Activated CD4-positive, alpha-beta T cell treated with anti-CD3 and anti-CD28 coated beads, Interleukin-2, amount 50 U/mL, for 24 hours (primary cell): ENCODE measurements at places on chromosomes 4 and X.

GRCh38 chrX:99078301-99078700 lies 1331.8 kb downstream of the PCDH19 start:
- DNase-seq = no peak

- no peak for DNase-seq
Measured at GRCh38 chr4:42371305-42372252, 25.7 kb upstream of the SHISA3 start.

GRCh38 chr4:18813055-18813454 lies 791.5 kb upstream of the LCORL start:
- DNase-seq = no peak

DNA sequence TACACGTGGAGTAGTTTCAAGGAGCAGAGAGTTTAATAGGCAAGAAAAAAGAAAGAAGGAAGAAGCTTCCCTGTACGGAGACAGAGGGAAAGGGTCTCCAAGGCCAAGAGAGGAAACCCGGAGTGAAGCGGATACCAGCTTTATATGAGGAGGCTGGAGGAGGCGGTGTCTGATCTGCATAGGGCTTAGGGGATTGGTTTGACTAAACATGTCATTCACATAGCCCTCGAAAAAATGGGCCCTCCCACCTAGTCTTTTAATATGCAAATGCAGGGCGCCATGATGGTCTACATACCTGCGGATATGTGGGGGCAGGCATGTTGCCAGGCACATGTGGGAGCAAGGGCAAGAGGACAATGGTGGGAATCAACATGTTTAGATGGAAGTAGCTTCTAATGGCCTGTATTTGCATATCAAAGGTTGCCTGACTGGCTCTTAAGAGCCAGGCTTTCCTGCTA lies 103.1 kb upstream of the UGT8 start:
- DNase-seq = no peak

- DNase-seq = no peak
Measured at GRCh38 chr4:16503421-16504100, 277.3 kb upstream of the TAPT1 start.

- no peak for DNase-seq
Measured at GRCh38 chrX:49878128-49878833, 1.0 kb upstream of the USP27X start.

- DNase-seq = no peak
Measured at GRCh38 chrX:100643956-100644860, at the start of gene SRPX2. Gene SRPX2, plus strand, starts transcription at chrX:100644199. Its CDS starts 2,124 bp downstream, at chrX:100646323.

DNA sequence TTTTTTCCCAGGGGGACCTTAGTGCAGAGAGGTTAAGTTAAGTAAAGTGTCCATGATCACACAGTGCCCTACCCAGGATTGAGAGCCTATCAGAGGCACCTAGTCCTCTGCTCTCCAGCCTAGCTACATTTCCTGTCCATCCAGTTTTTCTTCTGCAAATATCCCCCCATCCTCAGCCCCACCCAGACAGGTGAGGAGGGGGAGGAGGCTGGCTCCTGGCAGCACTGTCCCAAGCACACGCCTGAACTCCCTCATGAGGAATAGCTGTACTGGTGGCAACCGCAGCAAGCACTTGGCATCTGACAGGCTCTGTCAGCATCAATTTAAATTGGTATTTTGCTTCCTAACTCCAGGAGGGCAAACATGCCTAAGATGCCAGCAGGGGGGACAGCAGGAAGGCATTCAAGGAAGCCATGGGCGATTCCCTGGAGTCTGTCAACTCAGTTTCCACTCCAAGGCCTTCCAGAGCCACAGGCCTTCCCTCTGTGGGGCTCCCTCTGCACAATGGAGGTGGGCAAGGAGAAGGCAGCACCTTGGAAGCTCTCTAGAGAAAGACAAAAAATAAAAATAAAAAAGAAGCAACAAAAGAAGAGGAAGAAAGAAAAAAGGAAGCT lies 6.4 kb upstream of the FRMPD3 start:
- DNase-seq = no peak

DNA sequence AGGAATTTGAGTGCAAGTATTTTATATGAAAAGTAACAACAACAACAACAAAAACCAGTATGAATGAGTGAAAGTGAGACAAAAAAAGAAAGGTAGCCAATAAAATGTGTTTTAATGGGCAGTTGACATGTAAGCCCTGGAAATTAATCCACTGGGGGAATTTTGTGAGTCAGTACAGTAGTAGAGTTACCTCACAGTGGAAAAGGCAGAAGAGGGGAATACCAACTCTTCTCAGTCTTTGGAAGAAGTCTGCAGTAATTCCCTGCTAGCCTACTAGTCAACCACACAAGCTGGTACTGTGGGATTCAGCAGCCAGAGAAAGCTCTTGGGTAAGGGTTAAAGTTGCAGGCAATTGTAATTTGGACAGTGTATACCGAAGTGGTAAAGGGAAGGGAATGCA lies 76.3 kb upstream of the IL15 start:
- DNase-seq = no peak
